ENCODE measurements at places on chromosomes 7 and 10.

DNA sequence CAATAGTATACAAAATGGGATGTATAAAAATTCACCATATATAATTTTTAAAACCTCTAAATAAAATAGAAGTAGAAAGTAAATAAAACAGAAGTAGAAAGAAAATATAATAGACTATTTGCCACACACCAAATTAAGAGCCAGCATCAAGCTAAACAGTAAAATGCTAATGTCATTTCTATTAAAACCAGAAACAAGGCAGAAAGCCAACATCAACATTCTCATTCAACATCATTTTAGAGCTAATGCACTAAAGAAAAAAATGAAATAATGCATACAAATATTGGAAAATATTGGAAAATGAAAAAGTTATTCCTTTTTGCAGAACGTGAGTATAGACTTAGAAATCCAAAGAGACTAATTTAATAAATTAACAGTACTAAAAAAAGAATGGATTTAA is 23.4 kb upstream of the RELN start:
- DNase-seq = no peak

DNA sequence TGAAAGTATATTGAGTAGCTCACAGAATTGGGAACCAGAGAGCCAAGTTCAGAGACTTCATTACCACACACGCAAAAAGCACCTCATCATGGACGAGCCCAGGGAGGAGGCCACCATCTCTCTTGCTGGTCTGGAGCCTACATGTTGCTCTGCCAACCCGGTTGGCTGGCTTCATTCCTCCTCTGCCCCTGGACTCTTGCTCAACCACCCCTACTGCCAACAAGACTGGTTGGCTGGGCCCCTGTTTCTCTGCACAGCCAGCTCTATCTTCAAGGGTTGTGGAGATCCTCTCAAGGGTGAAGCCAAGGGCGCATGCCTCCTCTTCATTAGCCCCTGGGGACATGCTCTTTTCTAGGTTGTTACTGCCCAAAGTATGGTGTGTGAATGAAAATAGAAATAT is 142.7 kb downstream of the JCAD start:
- DNase-seq = no peak

GRCh38 chr10:13555884-13556510 is 27.2 kb upstream of the BEND7 start:
- no peak for DNase-seq

GRCh38 chr10:98402478-98402877 is 12.5 kb downstream of the PYROXD2 start:
- DNase-seq = no peak

DNA sequence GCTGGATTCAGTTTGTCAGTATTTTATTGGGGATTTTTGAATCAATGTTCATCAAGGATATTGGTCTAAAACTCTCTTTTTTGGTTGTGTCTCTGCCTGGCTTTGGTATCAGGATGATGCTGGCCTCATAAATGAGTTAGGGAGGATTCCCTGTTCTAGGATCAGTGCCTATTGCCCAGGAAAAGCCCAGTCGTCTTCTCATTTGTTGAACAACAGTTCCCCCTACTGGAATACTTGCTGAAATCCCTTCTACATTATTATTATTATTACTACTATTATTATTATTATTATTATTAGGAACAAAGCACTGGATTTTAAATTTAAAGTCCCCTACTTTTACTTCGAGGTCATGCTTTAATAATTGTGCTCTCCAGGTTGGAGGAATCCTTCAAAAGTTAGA is 528.9 kb downstream of the MAGI2 start:
- DNase-seq = no peak

GRCh38 chr7:126659124-126659523 is 593.6 kb downstream of the GRM8 start:
- no peak for DNase-seq

GRCh38 chr7:155296788-155297516 is 726 bp upstream of the INSIG1 start:
- peak; percentile 83 for DNase-seq

DNA sequence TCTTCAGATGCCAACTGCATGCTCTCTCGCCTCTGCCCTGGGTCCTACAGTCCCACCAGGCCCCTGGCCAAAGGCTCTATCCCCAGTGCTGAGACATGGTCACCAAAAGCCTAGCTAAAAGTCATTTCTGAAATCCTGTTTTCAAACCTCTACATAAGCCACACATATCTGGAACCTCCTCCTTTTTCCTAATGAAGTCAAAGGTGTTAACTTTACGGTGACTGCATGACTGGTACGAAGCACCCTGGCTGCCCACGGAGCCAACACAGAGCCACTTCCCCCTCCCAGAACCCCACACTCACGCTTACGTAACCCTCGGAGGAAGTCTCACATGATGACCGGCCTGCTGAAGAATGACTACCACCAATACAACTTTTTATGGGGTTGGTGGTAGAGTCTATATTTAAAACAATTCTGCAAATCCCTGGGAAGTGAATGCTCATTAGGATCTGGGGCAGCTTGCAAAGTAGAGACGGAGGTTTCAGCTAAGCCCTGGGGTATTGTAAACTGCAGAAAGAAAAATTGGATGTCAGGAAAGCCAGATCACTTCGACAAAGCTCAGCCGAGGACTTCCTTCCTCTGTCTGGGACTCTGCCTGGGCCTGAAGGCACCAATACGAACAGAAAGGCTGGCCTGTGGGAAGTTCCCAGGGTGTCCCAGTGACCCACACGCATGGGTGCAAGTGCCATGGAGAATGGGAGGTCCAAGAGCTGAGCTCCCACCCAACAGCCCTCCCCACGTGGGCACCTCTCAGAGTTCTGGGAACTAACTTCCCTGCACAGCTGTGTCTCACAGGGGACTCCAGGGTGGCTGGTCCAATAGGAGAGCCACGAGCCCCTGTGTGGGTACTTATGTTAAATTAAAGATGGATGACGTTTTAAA is 50.7 kb downstream of the PDGFA start:
- DNase-seq = no peak

GRCh38 chr7:16300361-16300895 is 120.9 kb downstream of the CRPPA start:
- no peak for DNase-seq

DNA sequence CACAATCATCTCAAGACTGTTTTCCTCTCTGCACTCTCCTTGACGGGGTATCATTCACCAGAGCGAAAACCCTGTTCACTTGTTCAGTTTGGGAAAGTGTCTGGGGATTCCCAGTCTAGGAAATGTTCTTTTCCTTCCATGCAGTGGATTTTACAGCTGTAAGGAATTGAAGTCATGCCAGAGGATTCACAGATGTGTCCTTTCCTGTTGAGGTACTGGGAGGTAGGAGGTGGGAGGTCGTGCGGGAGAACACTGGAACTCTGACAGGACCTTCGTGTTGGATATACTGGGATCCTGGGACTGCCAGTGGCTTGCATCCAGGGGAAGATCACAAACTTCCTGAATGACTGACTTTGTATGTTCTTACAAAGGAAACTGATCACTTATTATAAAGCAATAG is 185.5 kb downstream of the BMPER start:
- no peak for DNase-seq

GRCh38 chr7:24889611-24890010 is 90.4 kb downstream of the OSBPL3 start:
- no peak for DNase-seq

DNA sequence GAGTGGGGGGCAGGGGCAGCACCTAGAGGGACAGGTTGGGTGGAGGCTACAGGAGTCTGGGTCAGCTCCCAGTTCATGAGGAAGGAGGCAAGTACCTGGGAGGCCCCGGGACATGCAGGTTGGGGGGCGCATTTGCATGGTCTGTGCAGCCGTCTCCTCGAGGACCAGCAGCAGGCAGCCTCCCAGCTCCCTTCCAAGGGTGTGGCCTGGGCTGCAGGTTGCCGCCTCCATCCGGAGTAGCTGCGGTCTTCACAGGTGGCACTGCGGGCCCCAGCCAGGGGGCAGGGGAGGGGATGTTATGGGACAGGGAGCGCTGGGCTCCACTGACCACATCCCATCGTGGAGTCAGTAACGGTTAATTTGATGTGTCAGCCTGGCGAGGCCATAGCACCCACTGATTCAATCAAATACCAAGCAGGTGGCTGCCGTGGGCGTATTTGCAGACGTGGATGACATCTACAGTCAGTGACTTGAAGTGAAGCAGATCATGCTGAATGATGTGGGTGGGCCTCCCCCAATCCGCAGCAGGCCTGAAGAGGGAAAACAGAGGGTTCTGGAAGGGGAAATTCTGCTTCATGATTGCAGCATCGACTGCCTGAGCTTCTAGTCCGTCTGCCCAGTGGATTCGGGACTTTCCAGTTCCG is 81.6 kb downstream of the PRKAG2 start:
- DNase-seq = peak; percentile 66

DNA sequence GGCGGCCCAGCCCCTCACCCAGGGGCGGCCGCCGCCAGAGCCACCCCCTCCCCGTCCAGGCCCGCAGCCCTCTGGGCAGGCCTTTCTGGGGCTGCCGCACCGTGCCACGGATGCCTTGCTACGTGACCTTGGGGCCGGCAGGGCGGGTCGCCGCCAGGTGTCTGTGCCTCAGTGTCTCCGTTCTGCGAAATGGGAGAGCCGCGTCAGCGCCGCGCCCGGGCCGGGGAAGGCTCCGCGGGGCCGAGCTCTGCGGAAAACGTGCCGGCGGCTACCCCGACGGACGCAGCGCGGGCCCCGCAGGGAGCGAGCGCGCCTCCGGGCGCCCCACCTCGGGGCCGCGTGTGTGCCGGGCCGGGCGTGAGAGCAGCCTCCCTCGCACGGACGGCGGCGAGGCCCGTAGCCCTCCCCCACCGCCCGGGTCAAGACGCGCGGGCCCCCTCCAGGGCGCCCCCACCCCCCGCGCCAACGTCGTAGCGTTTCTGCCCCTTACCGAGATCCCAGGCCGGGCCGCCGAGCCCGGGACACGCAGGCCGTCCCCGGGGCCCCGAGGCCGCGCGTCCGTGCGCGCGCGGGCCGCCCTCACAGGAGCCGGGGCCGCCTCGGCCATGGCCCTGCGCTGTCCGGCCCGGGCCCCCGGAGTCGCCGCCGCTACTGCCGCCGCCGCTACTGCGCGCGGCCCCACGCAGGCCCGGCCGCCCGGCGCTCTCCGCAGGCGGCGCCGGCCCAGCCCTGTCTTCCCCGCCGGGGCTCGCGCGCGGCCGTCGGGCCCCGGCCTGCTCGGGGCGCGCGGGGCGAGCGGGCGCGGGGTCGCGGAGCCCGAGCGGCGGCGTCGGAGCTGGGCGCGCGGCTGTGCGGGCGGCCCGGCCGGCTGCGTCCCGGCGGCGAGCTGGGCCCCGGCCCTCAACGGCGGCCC is 1.1 kb downstream of the ZNF777 start:
- no peak for DNase-seq

DNA sequence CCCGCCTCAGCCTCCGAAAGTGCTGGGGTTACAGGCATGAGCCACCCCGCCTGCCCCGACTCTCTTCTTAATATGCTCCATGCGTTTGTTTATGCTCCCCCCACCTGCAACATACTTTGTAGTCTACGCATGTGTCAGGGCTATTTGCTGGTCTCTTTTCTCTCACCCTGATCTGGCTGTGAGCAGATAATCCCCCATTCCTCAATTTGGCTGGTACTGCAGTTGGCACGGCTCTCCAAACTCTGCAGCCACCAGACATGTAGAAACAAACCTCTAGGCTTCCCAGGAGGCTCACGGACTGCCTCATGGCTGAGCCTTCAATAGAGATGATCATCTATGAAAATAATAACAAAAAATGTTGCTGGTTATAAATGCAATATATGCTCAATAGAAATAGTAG is 540.3 kb upstream of the GALNT17 start:
- DNase-seq = no peak

- DNase-seq = no peak
Observed at GRCh38 chr7:157757776-157758467, 421.1 kb downstream of the DNAJB6 start.

- DNase-seq = no peak
Observed at GRCh38 chr10:85542936-85543730, 823.5 kb downstream of the GRID1 start.

GRCh38 chr7:111324228-111324627 is 233.3 kb downstream of the LRRN3 start:
- DNase-seq = no peak

- DNase-seq = no peak
Observed at GRCh38 chr7:95059842-95060313, 152.5 kb downstream of the PPP1R9A start.

DNA sequence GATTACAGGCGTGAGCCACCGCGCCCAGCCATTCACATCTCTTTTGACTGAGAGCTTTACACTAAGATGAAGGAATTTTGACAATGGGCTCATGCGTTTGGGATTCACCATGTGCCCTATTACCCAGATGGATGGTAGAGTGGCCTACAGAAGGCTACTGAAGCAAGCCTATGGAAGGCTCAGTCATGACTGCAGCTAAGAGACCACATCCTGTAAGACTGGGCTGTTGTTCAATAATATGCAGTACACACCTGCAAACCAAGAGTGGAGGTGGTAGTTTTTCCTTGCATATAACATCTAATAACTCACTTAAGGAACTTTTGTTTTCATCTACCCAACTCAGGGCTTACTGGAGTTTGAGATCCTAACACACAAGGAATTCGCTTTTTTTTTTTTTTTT is 6.1 kb upstream of the WIPI2 start:
- DNase-seq = no peak

DNA sequence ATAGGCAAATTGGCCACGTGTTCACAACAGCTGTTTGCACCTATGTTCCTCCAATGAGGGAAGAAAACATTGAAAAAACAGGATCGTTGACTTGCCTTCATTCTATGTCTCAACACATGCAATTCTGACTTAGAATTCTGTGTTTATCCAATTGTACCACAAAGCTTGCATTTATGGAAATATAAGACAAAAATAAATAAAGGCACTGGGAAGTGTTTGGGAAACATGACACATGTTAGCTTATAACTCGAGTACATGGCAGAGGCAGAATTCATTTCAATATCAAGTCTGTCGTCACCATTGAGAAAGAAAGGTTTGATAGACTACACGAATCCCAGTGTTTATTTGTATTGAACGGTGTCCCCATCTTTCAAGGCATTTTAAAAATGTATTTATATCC is 291.2 kb downstream of the AHR start:
- DNase-seq = no peak

DNA sequence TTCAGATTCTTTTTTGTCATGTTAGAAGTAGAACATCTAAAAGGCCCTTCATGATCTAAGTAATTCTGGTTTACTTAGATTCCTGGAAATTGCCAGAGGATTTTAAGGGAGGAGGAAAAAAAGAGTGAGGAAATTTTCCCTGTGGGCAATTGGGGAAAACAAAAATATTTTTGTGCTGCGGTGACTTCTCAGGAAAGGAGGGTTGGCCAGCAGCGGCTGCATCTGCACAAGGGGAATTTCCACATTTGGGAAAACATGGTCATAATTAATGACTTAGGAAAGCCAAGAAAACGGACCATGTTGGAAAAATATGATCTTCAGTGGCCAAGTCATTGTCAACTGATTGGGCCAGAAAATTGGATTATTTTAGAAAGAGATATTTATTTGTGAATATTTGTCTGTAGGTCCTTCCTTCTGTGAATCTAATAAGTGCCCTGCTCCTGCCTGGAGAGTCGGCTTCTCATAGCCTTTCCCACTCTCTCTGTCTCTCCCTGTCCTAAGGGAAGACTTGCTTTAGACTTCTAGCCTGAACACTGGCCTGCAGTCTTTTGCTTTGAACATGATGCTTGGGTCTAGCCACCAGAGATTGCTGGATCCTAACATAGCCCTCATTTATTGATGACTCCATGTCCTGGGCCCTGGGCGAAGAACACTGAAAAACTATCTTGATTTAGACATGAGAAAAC is 124.2 kb upstream of the MKLN1 start:
- no peak for DNase-seq

GRCh38 chr10:46285300-46285699 is 1.5 kb upstream of the ANTXRL start:
- DNase-seq = no peak
